ENCODE measurements at places on chromosomes 3 and 15. TPM values are rescaled to one million over a fixed set of nuclear protein-coding genes. Genes with fewer than 3 reads are reported as not detected.

Gene AVEN
- 16.1 TPM for total RNA-seq

Gene UQCRC1
- 285 TPM for total RNA-seq

Gene CHRD
- 1.9 TPM for total RNA-seq

Gene ADGRG7
- total RNA-seq = not detected

Gene MESP1
- not detected for total RNA-seq

GRCh38 chr3:153137626-153138025 is 24.4 kb upstream of the RAP2B start:
- no peak overlapping the region for H3K27ac ChIP-seq
- no peaks in the 10 kb centered on the region for H3K4me1 ChIP-seq
- no peaks in the 10 kb centered on the region for H3K27me3 ChIP-seq
- H3K4me3 ChIP-seq = no peak overlapping the region

GRCh38 chr3:143109861-143110260 is 9.7 kb upstream of the CHST2 start:
- H3K36me3 ChIP-seq = peaks cover 7% of the 10 kb centered on the region
- H3K27me3 ChIP-seq = no peaks in the 10 kb centered on the region
- no peak overlapping the region for H3K27ac ChIP-seq
- DNase-seq = no peak
- no peaks in the 10 kb centered on the region for H3K4me1 ChIP-seq

DNA sequence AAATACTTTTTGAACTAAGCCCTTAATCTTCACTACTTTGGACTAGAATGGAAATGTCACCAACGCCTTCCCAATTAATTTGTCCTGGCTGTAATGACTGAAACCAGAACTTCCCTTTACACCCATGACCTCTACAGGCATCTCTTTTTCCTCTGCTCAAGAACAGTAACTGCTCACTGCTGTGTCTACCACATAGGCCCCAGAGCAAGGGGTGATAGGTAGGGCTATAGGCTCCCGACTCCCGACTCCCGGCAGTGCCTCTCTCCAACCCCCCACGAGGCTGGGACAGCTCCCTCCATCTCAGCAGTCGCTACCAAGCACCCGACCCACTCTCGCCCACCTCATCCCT is 384 bp upstream of the LEKR1 start:
- H3K27me3 ChIP-seq = peaks cover 32% of the 10 kb centered on the region
- DNase-seq = no peak
- peaks cover 6% of the 10 kb centered on the region for H3K36me3 ChIP-seq
- H3K27ac ChIP-seq = no peak overlapping the region
- peaks cover 2% of the 10 kb centered on the region for H3K4me1 ChIP-seq
- H3K4me3 ChIP-seq = peak overlapping the region; percentile 83

DNA sequence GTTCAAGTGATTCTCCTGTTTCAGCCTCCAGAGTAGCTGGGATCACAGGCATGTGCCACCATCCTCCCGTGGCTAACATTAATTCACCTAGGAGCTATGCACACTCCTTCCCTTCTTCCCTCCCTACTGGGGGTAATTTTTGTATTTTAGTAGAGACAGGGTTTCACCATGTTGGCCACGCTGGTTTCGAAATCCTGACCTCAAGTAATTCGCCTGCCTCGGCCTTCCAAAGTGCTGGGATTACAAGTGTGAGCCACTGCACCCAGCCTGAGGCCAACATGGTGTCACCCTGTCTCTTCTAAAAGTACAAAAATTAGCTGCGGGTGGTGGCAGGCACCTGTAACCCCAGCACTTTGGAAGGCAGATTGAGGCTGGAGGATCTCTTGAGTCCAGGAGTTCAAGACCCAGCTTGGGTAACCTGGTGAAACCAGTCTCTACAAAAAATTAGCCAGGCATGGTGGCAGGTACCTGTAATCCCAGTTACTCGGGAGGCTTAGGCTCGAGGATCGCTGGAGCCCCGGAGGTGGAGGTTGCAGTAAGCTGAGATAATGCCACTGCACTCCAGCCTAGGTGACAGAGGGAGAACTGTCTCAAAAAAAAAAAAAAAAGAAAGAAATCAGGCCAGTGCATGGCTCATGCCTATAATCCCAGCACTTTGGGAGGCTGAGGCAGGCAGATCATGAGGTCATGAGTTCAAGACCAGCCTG is 6.1 kb downstream of the RNU5B-1 start:
- no peaks in the 10 kb centered on the region for H3K36me3 ChIP-seq
- no peaks in the 10 kb centered on the region for H3K4me1 ChIP-seq
- H3K27me3 ChIP-seq = no peaks in the 10 kb centered on the region
- no peak overlapping the region for H3K27ac ChIP-seq
- no peak for DNase-seq

DNA sequence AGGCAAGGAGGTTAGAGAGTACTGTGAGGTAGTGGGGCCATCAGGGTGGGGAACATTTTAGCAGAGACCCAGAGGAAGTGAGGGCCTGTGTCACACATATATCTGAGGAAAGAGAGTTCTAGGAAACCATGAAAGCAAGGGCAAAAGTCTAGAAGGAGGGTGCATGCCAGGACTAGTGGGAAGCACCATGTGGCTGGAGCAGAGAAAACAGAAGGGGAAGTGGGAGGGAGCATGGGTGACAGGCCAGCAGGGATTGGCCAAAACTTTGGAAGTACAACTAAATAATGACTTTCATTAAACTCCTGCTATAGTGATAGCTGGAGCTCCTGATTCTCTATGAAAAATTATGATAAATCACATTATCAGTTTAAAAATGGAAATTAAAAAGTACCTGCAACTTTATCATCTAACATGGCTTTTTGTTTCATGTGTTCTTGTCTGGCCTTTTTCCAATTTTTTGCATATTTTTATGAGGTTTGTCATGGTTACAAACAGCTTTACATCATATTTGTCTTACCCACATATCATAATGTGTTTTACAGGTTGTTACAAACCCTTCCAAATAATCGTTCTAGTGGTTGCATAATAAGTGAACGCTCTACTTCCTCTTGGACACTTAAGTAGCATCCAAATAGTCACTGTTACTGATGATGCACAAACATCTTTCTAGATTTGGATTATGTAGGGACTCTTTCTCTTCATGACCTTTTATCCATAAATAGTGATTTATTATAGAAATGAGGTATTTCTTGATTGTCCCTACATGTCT is 168.3 kb downstream of the NEK10 start:
- H3K4me1 ChIP-seq = no peaks in the 10 kb centered on the region
- H3K36me3 ChIP-seq = peaks cover 21% of the 10 kb centered on the region
- no peak overlapping the region for H3K27ac ChIP-seq
- H3K27me3 ChIP-seq = no peaks in the 10 kb centered on the region
- no peak overlapping the region for H3K4me3 ChIP-seq

- H3K4me1 ChIP-seq = peaks cover 6% of the 10 kb centered on the region
- no peaks in the 10 kb centered on the region for H3K36me3 ChIP-seq
- H3K4me3 ChIP-seq = no peak overlapping the region
- peak; percentile 36 for DNase-seq
Observed at GRCh38 chr3:25448750-25449692, 21.0 kb downstream of the RARB start.

DNA sequence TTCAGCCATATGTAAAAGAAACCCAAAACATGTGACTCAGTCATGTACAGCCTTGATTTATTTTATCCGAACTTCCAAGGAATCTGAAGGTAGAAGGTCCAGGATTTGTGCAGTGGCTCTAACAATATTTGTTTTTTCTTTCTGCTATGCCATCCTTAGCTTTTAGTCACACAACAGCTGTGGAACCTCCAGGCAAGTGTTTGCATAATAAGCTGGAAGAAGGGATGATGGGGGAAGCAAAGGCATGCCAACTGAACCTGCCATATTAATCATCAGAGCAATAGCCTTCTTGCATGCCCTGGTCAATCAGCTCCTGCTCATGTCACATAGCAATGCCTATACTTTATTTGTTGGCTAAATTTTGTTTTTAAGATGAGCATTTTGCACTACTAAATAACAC is 444.7 kb upstream of the ARPP21 start:
- no peak overlapping the region for H3K4me3 ChIP-seq
- H3K27me3 ChIP-seq = no peaks in the 10 kb centered on the region
- DNase-seq = no peak
- no peaks in the 10 kb centered on the region for H3K4me1 ChIP-seq

- H3K36me3 ChIP-seq = no peaks in the 10 kb centered on the region
- no peaks in the 10 kb centered on the region for H3K27me3 ChIP-seq
- no peak overlapping the region for H3K27ac ChIP-seq
- H3K4me1 ChIP-seq = peaks cover 7% of the 10 kb centered on the region
- DNase-seq = no peak
- no peak overlapping the region for H3K4me3 ChIP-seq
Observed at GRCh38 chr3:191260431-191261303, 61.6 kb downstream of the OSTN start.

GRCh38 chr3:126329927-126330725 is 27.1 kb downstream of the KLF15 start:
- H3K27ac ChIP-seq = no peak overlapping the region
- no peaks in the 10 kb centered on the region for H3K4me1 ChIP-seq
- H3K36me3 ChIP-seq = peaks cover 42% of the 10 kb centered on the region
- H3K27me3 ChIP-seq = no peaks in the 10 kb centered on the region
- DNase-seq = no peak
- H3K4me3 ChIP-seq = no peak overlapping the region

DNA sequence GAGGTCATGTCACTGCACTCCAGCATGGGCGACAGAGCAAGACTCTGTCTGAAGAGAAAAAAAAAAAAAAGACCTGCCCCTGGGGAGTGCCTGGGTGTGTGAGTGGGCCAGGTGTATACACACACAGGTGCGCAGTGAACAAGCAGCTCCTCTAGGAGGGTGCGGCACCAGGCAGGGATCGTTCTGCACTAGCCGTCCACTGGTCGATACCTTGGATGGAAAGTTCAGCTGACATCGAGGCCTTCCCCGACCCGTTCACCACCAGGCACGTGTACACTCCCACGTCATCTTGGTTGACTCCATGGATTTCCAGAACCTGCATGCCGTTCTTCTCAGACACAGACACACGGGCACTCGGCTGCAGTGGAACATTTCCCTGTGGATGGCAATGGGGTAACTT is 147.0 kb downstream of the MYLK start:
- no peaks in the 10 kb centered on the region for H3K27me3 ChIP-seq
- no peak for DNase-seq
- H3K27ac ChIP-seq = no peak overlapping the region
- H3K4me1 ChIP-seq = no peaks in the 10 kb centered on the region
- no peak overlapping the region for H3K4me3 ChIP-seq
- H3K36me3 ChIP-seq = peaks cover 7% of the 10 kb centered on the region
